Kidney epithelial cell (primary cell): ENCODE measurements at places on chromosomes 11 and 22.

DNA sequence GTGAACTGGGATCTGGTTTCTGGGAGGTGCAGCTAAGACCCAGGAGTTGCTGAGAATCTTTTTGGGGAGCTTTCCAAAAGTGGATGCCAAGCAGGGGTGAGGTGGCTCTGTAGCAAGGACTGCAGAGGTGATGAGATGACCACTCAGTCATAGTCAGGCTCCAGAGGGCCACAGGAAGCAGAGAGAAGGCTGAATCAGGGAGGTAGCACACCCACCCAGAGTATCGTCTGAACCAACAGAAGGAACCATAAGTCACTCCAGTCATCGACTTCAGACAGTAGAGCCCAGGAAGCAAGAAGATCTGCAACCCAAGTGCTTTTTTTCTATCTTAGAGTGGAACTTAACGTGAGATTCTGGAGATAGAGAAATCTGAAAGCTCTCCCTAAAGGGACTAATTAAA is 335.7 kb upstream of the MPPED2 start:
- no peak for DNase-seq

GRCh38 chr11:31127290-31127689 is 242.2 kb downstream of the DCDC1 start:
- DNase-seq, result no peak

DNA sequence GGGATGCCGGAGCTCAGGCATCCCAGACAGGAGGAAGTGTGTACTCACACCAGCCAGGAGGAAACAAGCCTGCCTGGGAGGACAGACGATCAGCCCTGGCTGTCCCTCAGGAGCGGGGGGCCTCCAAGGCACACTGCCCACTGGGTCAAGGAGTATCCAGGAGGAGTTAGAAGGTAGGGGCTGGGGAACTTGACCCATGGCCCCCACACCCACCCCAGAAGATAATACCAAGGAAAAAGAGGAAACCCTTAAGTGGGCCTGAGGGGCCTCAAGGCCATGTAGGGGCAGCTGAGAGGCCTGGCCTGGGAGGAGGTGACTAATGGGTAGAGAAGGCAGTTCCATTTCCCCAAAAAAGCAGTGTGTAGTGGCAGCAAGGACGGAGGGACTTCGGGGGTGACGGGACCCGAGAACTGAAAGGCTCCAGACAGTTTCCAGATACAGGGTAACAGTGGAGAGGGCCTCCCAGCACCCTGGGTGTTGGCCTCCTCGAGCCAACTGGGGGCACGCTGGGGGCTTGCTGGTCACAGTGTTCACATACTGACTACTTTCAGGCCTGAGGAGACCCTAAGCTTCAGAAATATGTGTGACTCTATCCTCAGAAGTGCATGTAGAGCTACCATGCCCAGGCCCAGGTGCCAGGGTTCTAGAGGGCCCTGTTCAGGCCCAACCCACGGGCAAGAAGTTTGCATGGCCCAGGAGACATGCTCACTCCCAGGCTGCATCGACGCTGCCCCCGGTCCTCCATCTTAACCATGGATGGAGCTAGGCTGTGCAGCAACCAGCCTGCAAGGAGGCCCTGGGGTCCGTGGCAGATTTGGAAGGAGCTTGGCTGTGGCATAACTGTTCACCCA is 75.7 kb upstream of the PITPNB start:
- no peak for DNase-seq

- no peak for DNase-seq
These were observed 502.4 kb downstream of the MIAT start for GRCh38 chr22:27159716-27160295.

- no peak for DNase-seq
These were observed 1.2 kb upstream of the TSSK2 start for GRCh38 chr22:19129871-19130270.
